ENCODE measurements at places on chromosomes 13 and 19. TPM values are rescaled to one million over a fixed set of nuclear protein-coding genes. Genes with fewer than 3 reads are reported as not detected.

Gene NLRP7
- total RNA-seq, result not detected

Gene TRPC4
- total RNA-seq, result 14.8 TPM

Gene ZNF20
- total RNA-seq, result 5.9 TPM

Gene NCAN
- total RNA-seq, result 238 TPM

Gene TSKS
- total RNA-seq, result not detected

Gene PRODH2
- total RNA-seq, result not detected

Gene CDC37
- total RNA-seq, result 39.8 TPM

Gene ASPDH
- total RNA-seq, result 0.98 TPM

Gene NANOS2
- not detected for total RNA-seq

Gene IQCN
- 0.49 TPM for total RNA-seq

Gene SCEL
- 0.25 TPM for total RNA-seq

Gene ZNF682
- 18.9 TPM for total RNA-seq

Gene WDR62
- total RNA-seq, result 0.98 TPM

Gene C3
- 8.9 TPM for total RNA-seq

Gene FGF21
- total RNA-seq, result not detected

Gene CD177
- total RNA-seq, result 0.74 TPM

Gene KHSRP
- 120 TPM for total RNA-seq

Gene HSPH1
- 94.7 TPM for total RNA-seq

Gene ZSCAN4
- not detected for total RNA-seq

Gene PDX1
- total RNA-seq, result not detected

Gene IL11
- under 0.01 TPM for total RNA-seq

Gene CRB3
- total RNA-seq, result 0.25 TPM

Gene CLEC17A
- not detected for total RNA-seq

Gene ZNF160
- 32.5 TPM for total RNA-seq

Gene MBD3L3
- not detected for total RNA-seq

Gene THSD8
- 0.25 TPM for total RNA-seq

Gene FGF14
- total RNA-seq, result 49.9 TPM

Gene LGALS4
- not detected for total RNA-seq

Gene ZNF814
- total RNA-seq, result 23.1 TPM

Gene KLK6
- 0.25 TPM for total RNA-seq

Gene LILRB1
- under 0.01 TPM for total RNA-seq

Measured in temporal lobe (tissue), 4 donors.